Ascending aorta (tissue), 2 donors: ENCODE measurements at places on chromosomes 6 and 20. TPM values are rescaled to one million over a fixed set of nuclear protein-coding genes. Genes with fewer than 3 reads are reported as not detected.

The TUBB2B gene
- not detected for total RNA-seq

The TCP11 gene
- 0.43 TPM for total RNA-seq

The NOX3 gene
- not detected for total RNA-seq

DNA sequence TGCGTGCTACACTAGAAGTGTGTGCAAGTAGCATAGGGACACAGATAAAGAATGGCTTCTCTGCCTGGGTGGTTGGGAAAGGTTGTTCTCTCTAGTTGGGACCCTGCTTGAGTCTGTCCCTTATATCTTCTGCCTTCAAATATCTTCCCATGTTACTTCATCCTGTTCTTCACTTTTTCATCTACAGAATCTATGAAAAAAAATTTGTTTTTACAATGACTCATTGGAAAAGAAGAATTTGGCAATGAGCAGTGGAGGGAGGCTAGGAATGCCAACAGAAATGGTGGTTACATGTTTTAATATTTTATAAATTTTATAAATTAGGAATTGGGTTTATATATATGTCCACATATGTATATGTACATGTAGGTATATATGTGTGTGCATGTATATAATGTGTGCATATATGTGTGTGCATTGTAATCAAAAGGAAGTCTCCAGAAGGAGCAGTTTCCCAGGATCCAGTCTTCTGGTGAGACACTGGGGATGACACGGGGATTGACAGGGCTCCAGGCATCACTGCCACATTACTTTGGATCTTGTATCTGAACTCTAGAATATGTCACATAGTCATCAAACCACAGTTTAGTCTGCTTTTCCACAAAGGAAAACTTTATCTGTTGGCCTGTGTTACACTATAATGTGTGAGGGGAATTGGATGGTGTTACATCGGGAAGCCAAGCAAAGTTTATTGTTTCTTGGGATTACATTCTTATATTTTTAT lies 75.3 kb upstream of the RIPOR2 start:
- no peak for DNase-seq

- no peak for DNase-seq
Observed at GRCh38 chr6:147859071-147859470, 350.6 kb downstream of the SAMD5 start.

DNA sequence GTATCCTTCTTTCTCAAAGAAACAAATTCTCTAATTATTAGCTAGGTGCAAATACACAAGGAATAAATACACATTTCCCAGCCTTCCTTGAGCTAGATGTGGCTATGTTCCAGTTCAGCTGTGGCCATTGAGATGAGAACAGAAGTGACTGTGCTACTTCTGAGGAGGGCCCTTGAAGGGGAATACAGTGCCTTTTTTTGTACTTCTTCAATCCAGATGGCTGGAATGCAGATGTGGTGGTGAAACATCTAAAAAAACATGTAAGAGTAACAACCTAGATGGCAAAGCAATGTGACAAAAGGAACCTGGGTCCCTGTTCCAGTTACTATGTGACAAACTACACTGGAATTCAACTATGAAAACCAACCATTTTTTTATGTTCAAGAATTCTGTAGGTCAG lies 115.4 kb upstream of the DST start:
- DNase-seq, result no peak

DNA sequence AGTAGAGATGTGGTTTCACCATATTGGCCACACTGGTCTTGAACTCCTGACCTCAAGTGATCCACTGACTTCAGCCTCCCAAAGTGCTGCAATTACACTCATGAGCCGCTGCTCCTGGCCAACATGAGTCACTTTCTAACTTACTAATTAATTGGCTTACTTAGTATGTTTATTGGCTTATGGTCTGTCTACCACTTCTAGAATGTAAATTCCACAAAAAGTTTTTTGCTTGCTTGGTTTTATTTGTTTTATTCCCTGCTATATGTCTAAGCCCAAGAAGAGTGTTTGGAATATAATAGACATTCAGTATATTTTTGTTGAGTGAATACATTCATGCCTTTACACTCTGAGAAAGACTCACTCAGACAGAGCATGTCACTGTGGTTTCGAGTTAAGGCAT lies 86.0 kb downstream of the SAMD3 start:
- DNase-seq, result no peak
